Activated naive CD8-positive, alpha-beta T cell treated with anti-CD3 and anti-CD28 coated beads, Interleukin-2, amount 10 ng/mL, durations not matched to agents 7 days and 5 days (primary cell): ENCODE measurements at places on chromosomes 13 and 19.

GRCh38 chr13:112671359-112671758 is 18.5 kb upstream of the ATP11A start:
- DNase-seq = no peak

- DNase-seq = no peak
These were observed 8.9 kb downstream of the TSHZ3 start for GRCh38 chr19:31340042-31341025.

- no peak for DNase-seq
These were observed 10.8 kb downstream of the RPS16 start for GRCh38 chr19:39424934-39425333.

DNA sequence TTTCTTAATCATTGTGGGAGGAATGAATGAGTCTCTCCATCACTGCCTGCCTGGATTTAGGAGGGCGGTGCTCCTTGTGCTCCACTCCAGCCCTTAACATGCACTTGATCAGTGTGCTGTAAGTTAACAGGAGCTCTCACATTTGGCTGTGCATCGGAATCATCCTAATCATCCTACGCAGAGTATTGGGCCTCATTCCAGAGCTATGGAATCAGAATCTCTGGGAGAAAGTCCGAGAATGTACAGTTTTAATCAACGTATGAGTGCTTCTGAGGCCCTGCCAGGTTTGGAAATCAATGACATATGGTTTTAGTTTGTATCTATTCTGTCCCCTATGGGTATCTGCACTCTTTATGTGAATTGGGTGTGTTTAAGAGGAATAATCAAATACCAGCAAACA is 34.9 kb upstream of the DCLK1 start:
- DNase-seq = no peak

- no peak for DNase-seq
These were observed 9.6 kb downstream of the C19orf53 start for GRCh38 chr19:13783565-13784500.
